ENCODE measurements at places on chromosomes 5 and 9.
A peak's percentile ranks its signal among the peaks of the same experiment; 100 is the strongest.

GRCh38 chr5:168171901-168172759 lies 119.3 kb upstream of the WWC1 start:
- DNase-seq: no peak

- DNase-seq: no peak
Observed at GRCh38 chr9:107316795-107317661, 33.9 kb downstream of the RAD23B start.

DNA sequence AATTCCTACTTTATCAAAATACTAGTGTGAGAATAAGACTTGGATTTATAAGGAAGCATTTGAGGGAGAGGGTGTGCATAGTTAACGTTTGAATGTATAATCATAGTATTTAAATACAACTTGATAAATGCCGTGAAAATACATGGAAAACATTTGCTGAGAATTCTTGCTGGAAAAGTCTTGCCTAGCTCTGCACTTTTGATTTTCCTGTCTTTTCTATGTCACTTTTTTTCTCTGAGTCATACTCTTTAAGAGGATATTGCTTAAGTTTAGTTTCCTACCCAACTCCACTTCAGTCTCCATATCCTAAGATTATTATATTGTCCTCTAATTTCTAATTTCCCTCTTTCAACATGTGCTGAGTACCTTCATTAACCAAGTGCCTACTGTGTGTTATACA lies 616.6 kb upstream of the SEMA6A start:
- no peak for DNase-seq

DNA sequence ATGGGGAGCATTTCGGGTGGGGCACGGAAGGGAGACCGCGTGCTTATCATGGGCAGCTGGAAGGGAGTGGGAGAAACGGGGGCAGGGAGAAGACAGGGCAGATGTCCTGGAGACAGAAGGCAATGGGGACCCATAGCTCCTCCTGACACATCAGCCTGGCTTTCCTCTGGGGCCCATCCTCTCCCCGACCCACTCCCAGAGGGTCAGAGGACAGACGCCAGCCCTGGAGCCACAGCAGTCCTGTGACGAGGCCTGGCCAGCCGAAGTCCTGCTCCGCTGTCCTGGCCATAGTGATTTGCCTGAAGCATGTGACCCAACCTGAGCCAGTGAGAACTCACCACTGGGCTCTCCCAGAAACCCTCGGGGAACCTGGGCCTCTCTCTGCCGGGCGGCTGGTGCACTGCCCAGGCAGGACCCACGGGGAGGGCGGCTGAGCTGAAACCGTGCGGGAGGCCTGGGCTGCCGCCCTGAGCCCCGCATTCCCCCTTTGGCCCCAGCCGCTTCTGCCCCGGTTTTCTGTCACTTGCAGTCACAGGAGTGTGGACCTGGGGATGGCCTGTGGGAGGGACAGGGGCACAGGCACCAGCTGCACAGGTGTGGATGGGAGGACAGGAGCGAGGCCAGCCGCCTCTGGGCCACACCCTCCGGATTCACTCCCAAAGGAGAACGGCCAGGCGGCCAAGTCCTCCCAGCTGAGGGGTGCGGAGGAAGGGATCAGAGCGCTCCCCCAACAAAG lies 19.8 kb downstream of the ADAMTS2 start:
- DNase-seq: no peak

GRCh38 chr9:76651119-76651705 lies 113.0 kb upstream of the PCA3 start:
- no peak for DNase-seq

- no peak for DNase-seq
Observed at GRCh38 chr9:33943389-33943788, 105.3 kb downstream of the UBAP2 start.

GRCh38 chr5:107516452-107517184 lies 154.1 kb downstream of the EFNA5 start:
- no peak for DNase-seq

DNA sequence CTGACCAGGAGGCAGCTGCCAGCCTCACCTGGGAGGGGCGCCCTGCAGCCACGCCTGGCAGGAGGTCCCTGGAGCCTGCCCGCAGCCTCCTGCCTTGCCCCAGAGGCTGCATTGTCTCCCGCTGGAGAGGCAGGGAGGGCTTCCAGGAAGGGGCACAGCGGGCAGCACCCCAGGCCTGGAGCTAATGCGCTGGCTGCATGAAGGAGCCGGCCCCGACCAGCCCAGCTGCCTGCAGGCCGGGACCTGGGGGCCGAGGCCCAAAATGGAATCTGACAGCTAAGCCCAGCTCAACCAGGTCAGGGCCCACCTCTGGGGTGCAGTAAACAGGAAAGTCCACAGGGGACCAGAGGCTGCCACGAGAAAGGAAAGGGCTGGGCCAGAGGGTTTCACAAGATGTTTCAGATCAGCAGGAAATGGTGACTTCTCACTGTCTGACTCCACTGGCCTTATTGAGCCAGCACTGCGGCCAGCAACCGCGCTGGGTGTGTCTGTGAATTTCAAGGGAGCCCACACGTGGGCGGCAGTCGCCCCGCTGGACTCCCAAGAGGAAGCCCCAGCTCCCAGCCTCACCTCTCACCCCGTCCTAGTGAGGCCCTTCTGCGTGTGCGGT lies 18.6 kb upstream of the NOTCH1 start:
- no peak for DNase-seq

DNA sequence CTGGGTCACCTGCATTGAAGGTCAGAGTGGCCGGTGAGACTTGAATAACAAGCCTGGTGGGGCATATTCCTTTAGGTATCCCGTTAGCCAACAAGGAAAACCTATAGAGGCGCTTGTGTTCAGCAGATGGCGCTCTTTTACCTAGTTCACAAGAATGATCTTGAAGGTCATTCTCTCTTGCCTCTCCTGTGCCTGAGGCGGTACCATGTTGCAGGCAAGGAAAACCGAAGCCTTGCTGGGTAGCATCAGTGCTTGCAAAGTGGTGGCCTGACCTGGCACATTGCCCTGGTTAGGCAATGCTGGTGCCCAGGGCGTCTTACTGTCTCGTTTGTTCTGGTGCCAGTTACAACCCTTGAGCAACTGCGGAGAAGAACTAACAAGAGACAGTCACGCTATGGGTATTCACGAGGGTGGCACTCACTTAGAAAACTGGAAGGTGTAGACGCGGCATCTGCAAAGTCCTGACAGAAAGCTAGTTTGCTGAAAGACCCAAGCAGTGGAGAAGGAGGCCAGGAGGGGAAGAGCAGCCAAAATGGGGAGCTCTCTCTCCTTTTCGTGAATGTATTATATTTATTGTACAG lies 56.7 kb downstream of the AOPEP start:
- peak; percentile 47 for DNase-seq

- DNase-seq: no peak
Observed at GRCh38 chr5:81353189-81353588, 40.7 kb downstream of the ACOT12 start.

DNA sequence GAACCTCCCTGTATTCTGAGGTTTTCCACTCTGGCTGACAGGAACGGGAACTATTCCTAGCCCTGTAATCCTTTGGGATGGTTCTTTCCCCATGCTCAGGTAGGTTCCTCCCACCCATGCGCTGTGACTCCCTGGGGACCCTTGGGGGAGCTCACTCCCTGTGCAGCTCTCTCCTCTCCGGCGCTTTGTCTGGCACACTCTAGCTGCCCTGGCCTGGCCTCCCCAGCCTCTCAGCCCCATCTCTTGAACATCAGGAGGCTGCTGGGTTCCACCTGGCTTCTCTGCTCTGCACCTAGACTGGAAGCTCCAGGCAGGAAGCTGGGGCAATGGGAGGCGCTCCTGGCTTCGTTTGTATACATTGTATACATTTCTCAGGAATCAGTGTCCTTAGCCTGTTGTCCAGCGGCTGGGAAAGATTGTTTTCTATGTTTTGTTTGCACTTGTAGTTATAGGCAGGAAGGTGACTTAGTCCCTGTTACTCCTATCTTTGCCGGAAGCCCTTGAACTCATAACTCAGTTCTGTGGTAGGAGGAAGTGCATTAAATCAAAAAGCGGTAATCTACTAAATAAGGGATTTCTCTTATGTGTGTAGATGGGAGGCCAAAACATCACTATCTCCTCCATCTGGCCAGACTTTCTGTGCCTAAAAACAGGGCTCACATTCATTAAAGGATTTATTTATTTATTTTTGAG lies 20.4 kb downstream of the SLC25A25 start:
- DNase-seq: no peak

DNA sequence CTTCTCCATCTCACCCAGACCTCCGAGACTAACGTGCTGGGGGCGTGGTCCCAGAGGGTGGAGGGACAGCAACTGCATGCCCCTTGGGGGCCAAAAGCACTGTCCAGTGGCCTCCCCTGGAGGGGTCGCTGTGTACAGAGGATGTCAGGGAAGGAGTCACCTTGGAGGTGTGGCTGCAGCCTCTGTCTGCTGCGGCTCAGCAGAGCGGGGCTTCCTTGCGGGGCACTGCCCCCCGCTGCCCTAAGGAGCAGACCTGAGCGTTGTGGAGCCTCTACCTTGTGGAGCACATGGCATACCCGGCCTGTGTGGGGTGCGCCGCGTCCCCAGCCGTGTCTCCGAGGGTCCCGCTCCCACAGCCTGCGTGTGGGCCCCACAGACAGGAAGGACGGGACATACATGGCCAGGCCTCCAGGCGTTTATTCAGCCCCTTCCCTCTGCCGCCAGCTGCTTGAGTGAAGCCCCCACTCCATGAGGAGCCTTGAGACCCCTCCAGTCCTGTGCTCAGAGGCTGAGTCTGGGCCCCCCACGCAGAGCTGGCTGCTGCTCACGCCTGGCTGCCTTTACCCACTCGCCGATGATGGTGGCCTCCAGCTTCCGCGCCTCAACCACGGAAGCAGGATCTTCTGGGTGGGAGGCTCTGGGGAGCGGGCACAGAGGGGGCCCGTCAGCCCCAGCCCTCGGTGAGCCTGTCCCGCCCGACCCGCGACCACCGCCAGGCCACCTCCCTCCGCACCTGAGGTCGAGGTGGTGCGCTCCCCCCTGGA lies 4.2 kb downstream of the DPP7 start:
- no peak for DNase-seq

- DNase-seq: no peak
Observed at GRCh38 chr5:168766426-168766700, 187.2 kb upstream of the PANK3 start.

- DNase-seq: no peak
Observed at GRCh38 chr9:103474156-103474555, 479.0 kb downstream of the CYLC2 start.

DNA sequence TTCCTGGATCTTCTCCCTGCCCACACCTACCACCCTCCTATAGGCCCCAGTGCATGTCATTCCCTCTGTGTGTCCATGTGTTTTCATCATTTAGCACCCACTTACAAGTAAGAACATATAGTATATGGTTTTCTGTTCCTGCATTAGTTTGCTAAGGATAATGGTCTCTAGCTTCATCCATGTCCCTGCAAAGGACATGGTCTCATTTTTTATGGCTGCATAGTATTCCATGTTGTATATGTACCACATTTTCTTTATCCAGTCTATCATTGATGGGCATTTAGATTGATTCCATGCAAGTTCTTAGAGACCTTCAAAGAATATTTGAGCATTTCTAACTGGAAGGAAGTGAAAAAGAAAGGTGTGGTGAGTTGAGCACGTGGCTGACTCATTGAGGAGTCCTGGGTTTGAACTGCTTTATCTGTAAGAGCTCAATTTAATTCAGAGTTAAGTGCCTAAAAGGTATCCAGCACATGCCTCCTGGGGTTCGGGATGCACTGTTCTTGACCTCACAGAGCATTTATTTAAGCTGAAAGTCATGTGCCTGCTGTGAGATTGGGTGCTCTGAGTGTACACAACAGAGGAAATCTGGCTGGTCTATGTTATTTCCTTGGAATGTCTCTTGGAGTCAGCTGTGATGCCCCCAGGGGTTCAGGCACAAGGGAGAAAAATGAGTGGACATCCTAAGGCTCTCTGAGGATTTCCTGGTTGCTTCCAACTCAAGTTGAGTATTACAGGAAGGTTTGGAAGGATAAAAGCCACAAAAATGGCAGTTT lies 56.4 kb downstream of the SH3GL2 start:
- no peak for DNase-seq

GRCh38 chr9:68537616-68537880 lies 3.1 kb downstream of the TMEM252 start:
- DNase-seq: no peak

GRCh38 chr9:136454026-136454796 lies 14.6 kb upstream of the INPP5E start:
- no peak for DNase-seq

DNA sequence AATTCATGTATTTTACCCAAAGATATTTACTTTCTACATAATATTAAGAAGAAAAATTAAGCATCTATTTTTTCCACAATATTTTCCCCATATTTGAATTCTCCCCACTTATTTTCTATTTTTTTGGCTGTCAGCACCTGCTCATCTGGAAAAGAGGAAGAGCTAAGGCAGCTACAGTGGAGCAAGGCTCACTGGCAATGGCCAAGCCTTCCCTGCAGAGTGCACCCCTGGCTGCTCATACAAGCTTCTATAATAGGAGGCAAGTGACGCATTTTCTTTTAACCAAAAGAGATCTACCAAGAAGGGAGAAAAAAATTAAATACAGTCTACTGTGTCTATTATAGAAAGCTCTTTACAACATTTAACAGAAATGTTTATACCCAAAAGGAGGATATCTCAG lies 72.5 kb downstream of the AUH start:
- DNase-seq: no peak

GRCh38 chr9:112849363-112849922 lies 41.2 kb downstream of the SLC46A2 start:
- DNase-seq: no peak

DNA sequence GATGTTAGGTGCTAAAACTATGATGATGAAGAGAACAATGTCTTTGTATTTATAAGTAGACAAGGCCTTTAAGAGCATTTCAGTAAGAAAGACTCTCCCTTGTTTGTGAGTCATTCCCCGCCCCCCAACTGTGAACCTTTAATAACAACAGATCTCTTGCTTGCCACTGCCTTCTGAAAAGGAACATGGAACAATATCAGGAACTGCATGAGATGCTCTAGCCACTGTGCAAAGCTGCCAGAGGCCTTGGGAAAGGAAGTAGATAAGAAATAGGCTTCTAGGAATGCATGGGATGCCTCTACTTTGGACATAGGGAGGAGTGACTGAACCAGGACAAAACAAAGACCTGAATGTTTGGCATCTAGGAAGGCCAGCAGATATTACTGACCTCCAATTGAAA lies 296.1 kb upstream of the MPDZ start:
- no peak for DNase-seq

GRCh38 chr9:136616948-136617695 lies 45.6 kb upstream of the EGFL7 start:
- DNase-seq: no peak

DNA sequence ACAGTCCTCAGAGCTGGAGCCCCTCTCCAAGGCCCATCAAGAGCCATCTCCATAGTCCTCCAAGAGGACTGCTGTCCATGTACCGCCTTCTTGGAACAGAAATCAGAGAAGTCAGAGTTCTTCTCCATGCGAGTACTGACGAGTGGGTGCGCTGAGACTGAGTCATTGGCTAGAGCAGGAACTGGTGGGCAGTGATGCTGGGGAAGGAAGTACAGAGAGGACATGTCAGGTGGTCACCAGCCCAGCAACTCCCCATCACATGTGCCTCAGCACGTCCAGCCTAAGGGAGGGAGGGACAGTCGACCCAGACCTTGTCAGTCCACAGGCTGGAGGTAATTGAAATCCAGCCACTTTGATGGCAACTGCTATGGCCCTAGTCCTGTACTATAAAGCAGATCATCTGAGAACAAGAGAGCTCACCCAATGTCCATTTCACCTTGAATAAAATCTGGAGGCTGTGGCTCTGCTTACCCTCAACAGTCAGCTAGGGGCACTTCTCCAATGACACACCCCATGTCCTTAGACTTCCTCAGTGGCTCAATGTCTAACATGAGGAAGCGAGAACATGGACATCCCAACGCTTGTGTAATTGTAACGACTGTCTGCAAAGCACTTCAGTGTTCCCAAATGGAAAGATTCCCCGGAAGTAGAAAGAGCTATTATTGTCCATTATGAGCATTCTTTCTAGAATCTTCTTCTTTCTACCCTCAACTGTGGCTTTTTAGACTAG lies 15.0 kb upstream of the FBP1 start:
- DNase-seq: no peak

GRCh38 chr9:6845880-6846279 lies 88.1 kb downstream of the KDM4C start:
- no peak for DNase-seq
